ENCODE measurements at places on chromosomes 6 and 20. TPM values are rescaled to one million over a fixed set of nuclear protein-coding genes. Genes with fewer than 3 reads are reported as not detected.

Gene CYP39A1
- 0.95 TPM for total RNA-seq

Gene LHFPL5
- 1.0 TPM for total RNA-seq

Gene CASS4
- not detected for total RNA-seq

Gene ORC3
- 19.1 TPM for total RNA-seq

Gene RIPPLY2
- not detected for total RNA-seq

Gene TINAG
- total RNA-seq, result 114 TPM

Gene CCM2L
- 21.5 TPM for total RNA-seq

Gene FOXF2
- 14.1 TPM for total RNA-seq

Gene MMP24OS
- total RNA-seq, result 16.5 TPM

Gene BMP5
- not detected for total RNA-seq

Gene SLC35F1
- total RNA-seq, result not detected

Gene SNAP91
- total RNA-seq, result not detected

DNA sequence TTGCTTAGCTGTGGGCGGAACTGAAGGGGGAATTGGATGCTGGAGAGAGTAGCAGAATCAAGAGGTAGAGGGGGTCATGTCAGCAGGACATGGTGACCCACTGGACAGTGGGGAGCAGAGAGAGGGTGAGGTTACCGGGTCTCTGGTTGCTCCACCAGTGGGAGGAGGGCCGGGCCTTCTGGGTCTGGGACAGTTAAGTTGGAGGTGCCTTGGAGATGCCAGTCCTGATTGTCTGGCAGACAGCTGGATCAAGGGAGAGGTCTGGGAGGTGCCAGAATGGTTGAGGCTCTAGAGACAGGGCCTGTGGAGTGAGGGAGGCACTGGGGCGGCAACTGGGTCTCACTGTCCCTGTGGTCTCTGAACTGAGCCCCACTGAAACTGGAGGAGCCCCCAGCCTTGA lies 24.6 kb downstream of the MANBAL start:
- DNase-seq, result no peak

- DNase-seq, result no peak
These were observed 771.9 kb upstream of the DEFB115 start for GRCh38 chr20:30485331-30486102.

DNA sequence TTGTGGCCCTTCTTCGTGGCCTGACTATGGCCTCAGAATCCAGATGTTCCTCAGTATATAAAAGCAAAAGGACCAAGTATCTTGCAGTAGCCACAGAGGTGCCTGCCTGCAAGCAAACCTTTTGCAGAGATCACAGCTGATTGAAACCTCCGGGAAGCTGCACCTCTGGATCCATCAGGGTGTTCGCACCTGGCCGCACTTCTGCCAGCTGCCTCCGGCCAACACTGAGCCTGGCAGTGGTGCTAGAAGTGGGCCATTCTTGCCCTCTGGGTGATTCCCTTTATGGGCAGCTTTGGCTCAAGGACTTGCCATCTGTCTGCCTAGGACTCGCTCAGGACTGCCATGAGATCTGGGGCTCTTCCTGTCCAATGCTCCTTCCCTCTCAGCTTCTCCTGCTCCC lies 214.6 kb upstream of the ECI2 start:
- DNase-seq, result no peak

GRCh38 chr6:36867471-36868224 lies 7.0 kb downstream of the PPIL1 start:
- DNase-seq, result no peak

DNA sequence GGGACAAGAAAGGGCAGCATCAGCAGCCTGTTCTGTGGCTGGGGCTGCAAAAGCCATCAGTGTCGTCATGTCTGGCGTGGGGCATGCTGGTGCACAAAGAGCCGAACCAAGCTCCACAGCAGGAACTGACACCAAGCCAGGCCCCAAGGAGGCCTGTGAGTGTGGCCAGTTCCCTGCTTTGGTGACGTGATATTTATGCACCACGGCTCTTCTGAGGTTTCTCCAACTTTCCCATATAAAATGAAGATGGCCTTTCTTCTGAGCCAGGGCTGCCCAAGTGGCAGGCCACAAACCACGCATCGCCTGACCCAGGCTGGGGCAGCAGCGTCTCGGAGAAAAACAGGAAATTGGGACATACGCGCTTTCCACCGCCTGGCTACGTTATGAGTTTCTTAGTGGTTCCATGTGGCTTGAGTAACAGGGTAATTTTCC lies 109.9 kb downstream of the RIN2 start:
- no peak for DNase-seq

DNA sequence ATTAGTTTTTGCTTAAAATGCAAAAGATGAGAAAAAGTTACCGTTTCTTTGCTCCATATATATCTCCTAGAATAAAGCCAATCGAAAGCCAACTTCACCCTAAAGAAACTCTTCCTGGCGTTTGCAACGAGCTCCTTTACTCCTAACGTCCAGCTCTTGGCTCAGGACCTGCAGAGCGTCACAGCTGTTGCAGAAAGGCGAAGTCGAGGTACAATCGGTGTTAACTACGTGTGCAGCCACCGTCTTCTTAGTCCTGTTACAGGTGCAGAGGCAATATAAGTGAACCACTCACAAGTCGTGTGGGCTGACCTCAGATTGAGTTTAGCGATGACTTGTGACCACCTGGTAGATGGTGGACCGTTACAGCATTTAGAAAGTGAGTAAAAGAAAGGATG lies 113.1 kb downstream of the TRIM27 start:
- no peak for DNase-seq

- no peak for DNase-seq
These were observed 99.0 kb upstream of the CDYL start for GRCh38 chr6:4677011-4677750.

- DNase-seq, result no peak
These were observed 92.6 kb upstream of the PRDM1 start for GRCh38 chr6:105993341-105994117.

GRCh38 chr6:64288351-64288750 lies 652.7 kb downstream of the PHF3 start:
- no peak for DNase-seq

GRCh38 chr6:143612186-143612585 lies 65.6 kb upstream of the PHACTR2 start:
- no peak for DNase-seq

- no peak for DNase-seq
These were observed 65.5 kb upstream of the CLVS2 start for GRCh38 chr6:122930252-122931180.

- DNase-seq, result no peak
These were observed 37.6 kb downstream of the STK35 start for GRCh38 chr20:2139250-2139649.

GRCh38 chr6:154306696-154307095 lies 49.9 kb downstream of the IPCEF1 start:
- no peak for DNase-seq

DNA sequence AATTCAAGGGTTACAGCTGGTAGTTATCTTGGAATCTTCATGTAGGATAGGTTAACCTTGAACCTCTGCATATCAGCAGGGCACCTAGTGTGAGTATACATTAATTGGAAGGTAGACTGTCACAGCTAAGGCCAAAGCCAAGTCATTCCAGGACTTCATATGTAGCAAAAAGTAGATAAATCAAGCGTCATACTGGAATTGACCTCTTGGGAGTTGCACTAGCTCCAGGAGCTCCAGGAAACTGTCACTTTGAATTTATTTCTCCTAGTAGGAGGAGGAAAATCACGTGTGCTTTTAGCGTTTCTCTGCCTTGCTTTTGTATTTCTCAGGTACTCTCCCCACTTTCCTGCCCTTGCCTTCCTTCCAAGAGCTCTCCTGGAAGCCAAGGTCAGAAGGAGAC lies 30.3 kb downstream of the RIPOR2 start:
- no peak for DNase-seq

DNA sequence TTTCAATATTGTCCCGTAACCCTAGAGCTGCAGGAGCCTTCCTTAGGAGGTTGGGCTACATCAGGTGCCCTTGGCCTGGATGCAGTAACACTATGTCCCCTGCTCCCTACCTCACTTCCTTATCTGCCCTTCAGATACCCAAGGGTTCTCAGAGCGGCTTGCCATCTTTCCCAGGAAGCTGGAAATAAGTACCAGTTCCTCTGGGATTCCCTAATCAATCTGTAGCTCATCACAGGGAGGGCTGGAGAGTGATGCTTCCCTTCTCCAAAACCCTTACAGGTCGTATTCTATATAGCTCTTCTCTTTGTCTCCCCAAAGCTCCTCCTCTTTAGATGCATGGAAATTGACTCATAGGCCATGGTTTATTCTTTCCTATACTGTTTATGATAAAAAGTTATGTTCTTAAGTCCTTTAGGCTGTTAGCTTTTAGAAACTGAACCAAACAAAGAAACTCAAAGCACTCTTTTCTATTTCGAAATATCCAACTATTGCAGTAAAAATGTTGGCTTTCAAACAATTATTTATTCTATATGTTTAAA lies 4.2 kb downstream of the MYCT1 start:
- no peak for DNase-seq

DNA sequence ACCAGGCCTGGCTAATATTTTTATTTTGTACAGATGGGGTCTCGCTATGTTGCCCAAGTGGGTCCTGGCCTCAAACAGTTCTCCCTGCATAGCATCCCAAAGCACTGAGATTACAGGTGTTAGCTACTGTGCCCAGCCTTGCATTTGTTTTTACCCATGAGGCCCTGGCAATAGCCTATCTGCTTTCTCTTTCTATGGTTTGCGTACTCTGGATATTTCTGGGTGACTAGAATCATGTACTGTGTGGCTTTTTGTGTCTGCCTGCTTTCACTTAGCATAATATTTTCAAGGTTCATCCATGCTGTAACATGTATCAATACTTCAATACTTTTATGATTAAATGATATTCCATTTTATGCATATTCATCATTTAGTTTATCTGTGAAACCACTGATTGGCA lies 451.7 kb downstream of the GRIK2 start:
- no peak for DNase-seq
